ENCODE measurements at places on chromosomes 12 and 14.

GRCh38 chr12:74598819-74599218, 61.2 kb downstream of the ATXN7L3B start:
- DNase-seq, result no peak

DNA sequence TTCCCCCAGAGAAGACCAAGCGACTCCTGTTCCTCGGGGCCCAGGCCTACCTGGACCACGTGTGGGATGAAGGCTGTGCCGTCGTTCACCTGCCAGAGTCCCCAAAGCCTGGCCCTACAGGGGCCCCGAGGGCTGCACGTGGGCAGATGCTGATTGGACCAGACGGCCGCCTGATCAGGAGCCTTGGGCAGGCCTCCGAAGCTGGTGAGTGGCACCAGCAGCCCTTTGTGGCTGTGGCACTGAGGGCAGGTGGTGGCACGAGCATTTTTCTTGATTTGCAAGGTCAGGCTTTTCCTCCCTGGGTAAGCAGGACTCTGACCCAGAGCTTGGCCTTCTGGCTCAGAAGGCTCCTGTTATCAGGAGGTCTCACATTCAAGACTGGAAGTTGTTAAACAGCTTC, 2.7 kb downstream of the SIVA1 start:
- DNase-seq, result no peak

- DNase-seq, result no peak
These were observed 209.6 kb upstream of the KRR1 start for GRCh38 chr12:75720812-75721641.

DNA sequence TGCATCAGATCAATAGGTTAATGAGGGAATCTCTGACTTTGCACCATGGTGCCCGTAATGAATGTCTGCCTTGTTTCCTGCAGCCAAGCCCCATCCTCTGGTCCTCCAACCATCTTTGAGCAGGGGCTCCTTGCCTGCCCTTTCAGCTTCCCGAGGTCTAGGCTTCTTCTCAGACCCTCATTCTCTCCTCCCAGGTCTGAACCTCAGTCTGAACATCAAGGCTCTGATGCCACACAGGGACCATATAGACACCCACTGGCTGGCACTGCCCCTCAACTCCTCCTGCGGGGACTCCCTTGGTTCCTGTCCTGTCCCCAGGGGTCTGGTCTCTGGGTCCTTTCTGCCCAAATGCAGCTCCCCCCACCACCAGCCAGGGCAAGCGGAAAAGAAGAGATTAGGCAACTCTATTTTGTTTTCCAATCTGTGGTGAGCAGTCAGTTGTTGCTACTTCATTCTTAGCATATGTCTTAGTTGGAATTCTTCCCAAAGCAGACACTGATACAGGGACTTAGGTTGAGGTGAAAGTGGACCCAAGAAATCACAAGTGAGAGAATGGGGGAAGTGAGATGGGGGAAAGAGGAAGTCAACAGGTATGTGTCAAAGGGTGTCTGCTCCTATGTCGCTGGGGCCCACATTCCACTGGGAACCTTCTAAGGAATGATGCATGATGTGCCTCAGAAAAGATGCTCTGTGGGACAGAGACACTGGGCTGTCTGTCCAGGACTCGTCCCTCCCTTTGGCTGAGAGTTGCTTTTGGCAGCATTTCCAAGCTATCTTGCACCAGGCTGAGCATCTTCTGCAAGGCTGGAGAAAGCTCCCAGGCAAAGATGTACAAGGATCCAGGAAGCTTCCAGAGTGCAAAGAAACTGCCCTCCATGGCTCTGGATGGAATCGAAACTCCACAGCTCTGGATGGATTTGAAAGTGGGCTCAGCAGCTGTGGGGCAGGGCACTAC, 1096.5 kb upstream of the TMEM132C start:
- no peak for DNase-seq

DNA sequence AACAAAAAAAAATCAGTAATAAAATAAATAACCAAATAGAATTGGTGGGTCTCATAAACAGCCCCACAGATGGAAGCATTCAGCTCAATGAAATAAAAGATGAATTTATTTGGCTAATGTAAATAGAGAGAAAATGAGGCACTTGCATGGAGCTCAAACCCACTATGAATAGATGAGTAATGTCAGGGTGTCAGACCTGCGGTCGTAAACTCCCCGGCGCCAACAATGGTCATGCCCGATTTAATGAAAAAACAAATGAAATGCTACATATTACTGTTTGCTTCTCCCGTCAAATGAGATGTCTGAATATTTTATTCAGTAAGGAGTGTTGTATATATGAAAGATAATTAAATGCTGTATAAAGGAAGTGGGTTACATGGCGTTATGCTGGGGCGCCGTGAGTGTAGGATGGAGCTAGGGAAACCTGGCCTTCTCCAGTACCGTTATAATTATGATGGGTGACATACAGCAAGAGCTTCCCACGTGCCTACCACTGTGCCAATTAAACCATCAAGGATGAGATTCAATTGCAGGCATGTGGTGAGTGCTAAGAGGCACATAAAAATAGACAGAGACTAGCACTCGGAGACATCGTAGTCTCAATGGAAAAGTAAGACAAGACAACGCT, 648.1 kb downstream of the BCL11B start:
- DNase-seq, result no peak

- no peak for DNase-seq
These were observed 122.4 kb downstream of the ANO6 start for GRCh38 chr12:45338272-45338671.

- no peak for DNase-seq
These were observed 599.9 kb upstream of the MDGA2 start for GRCh38 chr14:48275301-48275700.

- no peak for DNase-seq
These were observed 25.6 kb downstream of the PXN start for GRCh38 chr12:120239776-120240494.

DNA sequence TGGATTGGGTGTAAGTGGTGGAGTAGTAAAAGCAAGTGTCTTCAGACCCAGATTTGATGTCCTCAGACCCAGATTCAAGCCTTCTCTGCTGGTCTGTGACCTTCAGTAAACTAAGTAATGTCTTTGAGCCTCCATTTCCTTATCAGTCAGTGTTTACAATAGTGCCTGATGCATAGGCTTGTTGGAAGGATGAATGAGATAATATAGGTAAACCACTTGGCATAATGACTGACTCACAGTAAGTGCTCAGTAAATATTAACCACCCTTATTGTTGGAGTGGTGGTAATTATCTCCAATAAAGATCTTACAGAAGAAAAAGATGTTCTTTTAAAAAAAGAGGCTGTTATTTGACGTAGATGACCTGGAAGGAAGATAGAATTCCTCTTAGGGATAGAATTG, 86.2 kb downstream of the IGF1 start:
- DNase-seq, result no peak

- DNase-seq, result no peak
These were observed 28.8 kb downstream of the VCPKMT start for GRCh38 chr14:50087341-50088116.

DNA sequence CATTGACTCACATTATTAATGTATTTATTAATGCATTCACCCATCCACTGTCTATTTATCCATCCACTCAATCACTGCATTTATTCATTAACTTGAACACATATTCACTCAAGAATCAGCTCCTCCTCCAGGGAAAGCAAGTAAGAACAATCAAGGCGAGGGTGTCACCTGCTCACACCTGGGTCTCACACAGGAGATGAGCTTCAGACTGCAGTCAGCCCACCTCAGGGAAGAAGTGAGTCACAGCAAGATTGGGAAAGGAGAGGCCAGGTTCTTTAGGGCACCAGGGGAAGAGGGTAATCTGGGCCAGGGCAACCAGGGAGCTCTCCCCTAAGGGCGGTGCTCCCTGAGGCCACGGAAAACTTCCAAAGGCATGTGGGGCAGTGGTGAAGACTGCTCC, 367.3 kb downstream of the BCL11B start:
- DNase-seq, result no peak

DNA sequence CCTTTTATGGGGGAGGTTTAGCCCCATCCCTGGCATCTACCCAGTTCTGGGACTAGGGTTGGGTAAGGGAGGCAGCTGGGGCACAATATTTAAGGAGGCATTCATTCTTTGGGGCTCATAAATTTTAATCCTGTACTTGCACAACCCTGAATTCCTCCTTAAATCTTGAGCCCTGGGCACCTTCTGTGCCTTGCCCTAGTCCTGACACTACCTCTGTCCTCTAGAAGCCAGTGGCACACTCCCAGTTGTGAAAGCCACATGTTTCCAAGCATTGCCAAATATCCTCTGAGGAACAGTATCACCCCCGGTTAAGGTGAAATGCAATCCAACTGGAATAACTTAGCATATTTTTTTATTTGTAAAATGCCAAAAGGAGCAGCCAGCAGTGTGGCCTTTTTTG, 36.6 kb downstream of the SLC16A7 start:
- DNase-seq, result no peak

DNA sequence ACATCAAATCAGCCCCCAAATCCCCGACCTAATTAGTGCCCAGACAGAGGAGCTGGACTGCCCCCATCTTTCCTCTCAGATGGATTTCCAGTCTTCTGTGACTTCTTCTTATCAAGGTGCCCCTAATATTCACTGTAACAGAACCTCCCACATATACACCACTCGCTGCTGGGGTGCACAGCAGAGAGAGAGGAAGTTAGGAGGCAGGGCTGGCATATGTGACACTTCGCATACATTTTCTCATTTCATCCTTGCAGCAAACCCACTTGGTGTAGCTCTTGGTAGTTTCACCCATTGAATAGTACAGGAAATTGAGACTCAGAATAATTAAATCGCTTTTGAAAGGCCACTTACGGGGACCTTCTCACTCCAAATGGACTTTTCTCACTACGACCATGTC, 56.5 kb upstream of the CCND2 start:
- no peak for DNase-seq

- no peak for DNase-seq
These were observed 694 bp upstream of the PTGES3 start for GRCh38 chr12:56688846-56689109.

GRCh38 chr12:121005346-121005815, 10.9 kb downstream of the C12orf43 start:
- DNase-seq, result no peak

- no peak for DNase-seq
These were observed 96.2 kb upstream of the FGD4 start for GRCh38 chr12:32303174-32303549.

DNA sequence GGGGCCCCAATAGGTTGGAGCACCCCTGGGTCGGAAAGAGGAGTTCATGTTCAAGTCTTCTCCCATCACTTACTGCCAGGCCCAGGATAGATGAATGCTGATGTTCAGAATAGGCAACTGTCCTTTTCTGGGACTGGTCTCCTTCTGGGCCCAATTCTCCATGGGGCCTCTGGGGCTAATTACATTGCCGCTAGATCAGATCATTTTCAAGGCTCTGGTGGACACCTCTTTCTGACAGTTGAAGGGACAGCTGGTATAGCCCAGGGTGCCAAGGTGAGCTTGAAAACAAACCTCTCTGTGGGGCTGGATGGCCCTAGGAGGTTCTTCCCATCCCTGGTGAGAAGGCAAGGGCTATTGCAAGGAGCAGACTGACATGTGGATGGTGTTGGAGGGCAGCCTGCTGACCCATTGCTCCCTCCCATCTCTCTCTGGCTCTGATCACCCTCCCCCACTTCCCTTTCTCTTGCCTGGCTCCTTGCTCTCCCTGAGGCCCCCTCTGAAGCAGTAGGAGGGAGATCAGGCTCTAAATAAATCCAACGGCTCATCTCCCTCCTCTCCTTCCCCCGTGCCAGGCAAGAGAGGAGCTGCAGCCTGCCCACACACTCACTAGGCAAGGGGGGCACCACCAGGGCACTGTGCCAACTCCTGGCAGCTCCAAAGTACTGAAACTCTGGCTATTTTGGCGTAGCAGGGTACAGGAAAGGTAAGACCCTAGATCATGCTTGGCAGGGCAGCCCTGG, 1.9 kb downstream of the CACNB3 start:
- DNase-seq, result no peak

GRCh38 chr12:113329022-113329790, 5.7 kb downstream of the SLC8B1 start:
- no peak for DNase-seq

DNA sequence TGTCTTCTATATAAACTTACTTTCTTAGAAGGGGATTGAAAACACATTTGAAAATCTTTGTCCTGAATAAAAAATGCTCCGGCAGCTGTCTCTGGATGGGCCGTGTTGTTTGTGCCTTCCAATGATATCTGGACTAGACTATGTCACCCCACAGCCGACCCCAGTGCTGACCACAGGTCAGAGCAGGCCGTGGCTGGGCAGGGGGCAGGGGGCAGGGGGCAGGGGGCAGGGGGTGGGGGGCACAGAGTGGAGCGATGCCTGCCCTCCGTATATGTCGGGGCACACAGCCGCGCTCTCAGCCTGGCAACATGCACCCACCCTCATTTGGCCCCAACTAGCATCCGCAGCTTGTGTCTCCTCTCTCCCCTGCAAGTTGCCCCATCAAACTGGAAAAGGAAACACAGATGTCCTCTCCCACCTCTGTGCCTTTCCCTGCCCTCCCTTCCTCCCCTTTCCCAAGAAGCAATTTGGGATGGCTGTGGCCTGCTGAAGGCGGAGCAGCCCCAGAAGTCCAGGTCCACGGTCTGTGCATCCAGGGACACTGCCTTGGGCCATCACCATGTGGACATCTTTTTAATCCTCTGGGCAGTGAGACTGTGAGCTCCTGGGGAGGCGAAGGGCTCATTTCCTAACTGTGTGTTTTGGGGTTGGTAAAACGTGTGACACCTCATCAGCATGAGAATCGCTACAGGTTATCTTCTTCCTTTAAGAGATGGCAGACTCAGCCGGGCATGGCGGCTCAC, 295.7 kb upstream of the RTL1 start:
- no peak for DNase-seq

GRCh38 chr12:28374556-28374955, 184.3 kb downstream of the CCDC91 start:
- DNase-seq, result no peak

- DNase-seq, result no peak
These were observed 195.7 kb downstream of the ANO6 start for GRCh38 chr12:45411626-45412025.

DNA sequence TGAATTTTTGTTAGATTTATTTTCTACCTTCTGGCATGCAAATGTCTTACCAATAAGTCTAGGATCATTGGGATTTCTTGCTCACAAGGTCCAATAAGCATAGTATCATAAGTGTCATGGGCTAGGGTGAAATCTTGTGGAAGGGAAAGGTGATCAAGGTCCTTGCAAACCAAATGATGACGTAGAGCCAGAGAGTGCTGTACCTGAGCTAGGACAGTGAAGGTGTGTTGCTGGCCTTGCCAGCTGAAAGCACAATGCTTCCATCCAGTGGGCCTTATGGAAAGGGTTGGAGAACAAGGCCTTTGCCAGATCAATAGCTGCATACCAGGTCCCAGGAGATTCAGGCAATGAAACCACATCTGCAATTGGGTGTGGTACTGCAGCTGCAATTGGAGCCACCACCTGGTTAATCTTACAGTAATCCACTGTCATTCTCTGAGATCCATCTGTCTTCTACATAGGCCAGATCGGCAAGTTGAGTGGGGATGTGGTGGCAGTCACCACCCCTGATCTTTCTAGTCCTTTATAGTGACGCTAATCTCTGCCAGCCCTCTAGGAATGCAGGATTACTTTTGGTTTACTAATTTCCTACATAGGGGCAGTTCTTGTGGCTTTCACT, 208.9 kb upstream of the MYL2 start:
- no peak for DNase-seq

GRCh38 chr14:104206281-104206904, 68.0 kb downstream of the KIF26A start:
- no peak for DNase-seq

GRCh38 chr12:85796001-85796400, 40.2 kb downstream of the RASSF9 start:
- DNase-seq, result no peak

Measured in esophagus squamous epithelium (tissue), 5 donors.